ENCODE measurements at places on chromosomes 6 and 20.

- H3K36me3 ChIP-seq = no peaks in the 10 kb centered on the region
- no peak for DNase-seq
- no peaks in the 10 kb centered on the region for H3K27me3 ChIP-seq
- H3K4me1 ChIP-seq = no peaks in the 10 kb centered on the region
- H3K27ac ChIP-seq = no peak overlapping the region
Measured at GRCh38 chr20:9483131-9483530, 31.3 kb upstream of the LAMP5 start.

GRCh38 chr6:4687989-4688947 lies 87.9 kb upstream of the CDYL start:
- no peaks in the 10 kb centered on the region for H3K4me1 ChIP-seq
- DNase-seq = no peak
- H3K36me3 ChIP-seq = no peaks in the 10 kb centered on the region
- no peak overlapping the region for H3K27ac ChIP-seq
- H3K4me3 ChIP-seq = no peak overlapping the region
- no peaks in the 10 kb centered on the region for H3K27me3 ChIP-seq

GRCh38 chr20:6956574-6956973 lies 189.1 kb downstream of the BMP2 start:
- no peaks in the 10 kb centered on the region for H3K27me3 ChIP-seq
- H3K4me3 ChIP-seq = no peak overlapping the region
- DNase-seq = no peak
- no peaks in the 10 kb centered on the region for H3K36me3 ChIP-seq

DNA sequence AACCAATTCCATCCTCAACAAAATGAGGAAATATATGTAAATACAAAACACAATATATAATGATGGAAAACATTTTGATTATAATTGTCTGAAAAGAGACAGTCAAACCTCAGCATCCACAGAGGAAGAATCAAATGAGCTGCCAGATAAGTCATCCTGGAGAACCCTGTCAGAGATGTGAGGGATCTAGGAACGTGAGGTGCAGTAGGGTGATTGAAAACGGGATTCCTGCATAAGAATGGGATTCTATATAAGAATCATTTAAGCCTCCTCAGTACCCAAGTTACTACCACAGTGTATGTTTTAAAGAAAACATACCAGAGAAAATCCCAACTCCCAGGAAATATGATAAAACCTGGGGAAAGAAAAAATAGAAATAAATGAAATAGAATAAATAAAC lies 690.5 kb downstream of the FRK start:
- H3K27ac ChIP-seq = no peak overlapping the region
- H3K4me1 ChIP-seq = no peaks in the 10 kb centered on the region
- no peak for DNase-seq
- H3K36me3 ChIP-seq = no peaks in the 10 kb centered on the region

- no peak overlapping the region for H3K4me3 ChIP-seq
- H3K27ac ChIP-seq = no peak overlapping the region
- no peaks in the 10 kb centered on the region for H3K27me3 ChIP-seq
- H3K4me1 ChIP-seq = no peaks in the 10 kb centered on the region
- DNase-seq = no peak
Measured at GRCh38 chr6:74269600-74269858, 573.5 kb downstream of the CD109 start.

DNA sequence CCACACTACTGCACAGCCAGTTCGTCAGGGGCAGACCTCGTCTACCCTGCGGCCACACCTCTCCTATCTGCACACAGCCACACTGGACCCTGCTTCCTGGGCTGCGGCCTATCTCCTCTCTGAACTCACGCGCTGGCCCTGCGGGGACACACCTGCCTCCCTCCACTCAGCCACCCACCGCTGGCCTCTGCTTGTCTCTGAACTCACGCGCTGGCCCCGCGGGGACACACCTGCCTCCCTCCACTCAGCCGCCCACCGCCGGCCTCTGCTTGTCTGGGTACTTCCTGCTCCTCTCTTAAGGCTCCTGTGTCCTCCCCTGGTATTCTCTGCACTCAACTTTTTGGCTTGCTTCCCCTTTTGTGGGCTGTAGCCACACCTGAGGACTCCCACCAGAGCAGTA lies 52.3 kb downstream of the HUS1B start:
- no peaks in the 10 kb centered on the region for H3K4me1 ChIP-seq
- H3K27ac ChIP-seq = no peak overlapping the region
- H3K27me3 ChIP-seq = no peaks in the 10 kb centered on the region
- no peak overlapping the region for H3K4me3 ChIP-seq

DNA sequence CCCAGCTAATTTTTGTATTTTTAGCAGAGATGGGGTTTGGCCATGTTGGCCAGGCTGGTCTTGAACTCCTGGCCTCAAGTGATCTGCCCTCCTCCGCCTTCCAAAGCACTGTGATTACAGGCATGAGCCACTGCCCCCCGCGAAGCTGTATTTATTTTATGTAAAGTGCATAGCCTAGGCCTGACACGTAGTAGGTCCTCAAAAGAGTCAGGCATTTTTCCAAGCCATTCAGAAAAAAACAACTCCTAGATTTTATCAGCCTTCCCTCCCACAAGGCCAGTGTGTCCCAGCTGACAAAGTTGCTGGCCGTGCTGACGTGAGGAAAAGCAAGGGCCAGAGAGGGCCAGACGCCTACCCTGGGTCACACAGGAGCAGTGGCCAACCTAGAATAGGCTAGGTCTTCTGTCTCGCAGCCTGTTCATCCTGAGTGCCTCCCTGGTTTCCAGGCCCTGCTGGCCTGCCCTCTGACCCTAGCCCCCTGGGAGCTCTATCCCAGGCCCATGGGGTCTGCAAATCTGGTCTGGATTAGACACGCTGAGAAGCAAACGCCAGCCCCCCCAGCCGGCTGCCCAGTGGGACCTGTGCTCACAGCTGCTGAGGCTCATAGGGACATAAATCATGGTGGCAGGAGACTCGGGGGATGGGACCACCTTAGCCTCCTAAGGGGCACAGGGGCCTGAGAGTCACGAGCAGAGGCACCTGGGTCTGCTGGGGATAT lies 11.8 kb downstream of the TCF15 start:
- no peaks in the 10 kb centered on the region for H3K4me1 ChIP-seq
- no peaks in the 10 kb centered on the region for H3K36me3 ChIP-seq
- H3K27ac ChIP-seq = no peak overlapping the region
- H3K27me3 ChIP-seq = no peaks in the 10 kb centered on the region
- no peak overlapping the region for H3K4me3 ChIP-seq

- H3K36me3 ChIP-seq = no peaks in the 10 kb centered on the region
- H3K4me3 ChIP-seq = no peak overlapping the region
- no peak for DNase-seq
- no peaks in the 10 kb centered on the region for H3K4me1 ChIP-seq
- no peak overlapping the region for H3K27ac ChIP-seq
Measured at GRCh38 chr6:24990944-24991809, 55.4 kb upstream of the RIPOR2 start.

DNA sequence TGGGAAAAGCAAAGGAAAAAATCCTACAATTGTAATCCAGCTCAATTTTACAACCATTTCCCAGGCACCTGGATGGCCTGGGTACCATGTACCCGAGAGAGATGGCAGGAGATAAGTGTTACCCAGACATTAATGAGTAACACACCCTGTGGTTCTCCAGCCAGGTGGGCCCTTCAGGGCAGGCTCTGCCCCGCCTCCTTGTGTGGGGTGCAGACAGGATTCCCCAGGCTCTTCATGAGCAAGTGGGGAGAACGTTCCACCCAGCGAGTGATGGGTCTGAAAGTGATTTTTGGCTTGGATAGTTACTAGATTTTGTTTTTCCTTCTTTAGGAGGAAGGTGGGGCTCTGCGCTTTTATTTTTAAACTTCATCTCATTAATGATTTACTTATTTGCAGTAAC lies 243.9 kb downstream of the TAF4 start:
- H3K36me3 ChIP-seq = no peaks in the 10 kb centered on the region

DNA sequence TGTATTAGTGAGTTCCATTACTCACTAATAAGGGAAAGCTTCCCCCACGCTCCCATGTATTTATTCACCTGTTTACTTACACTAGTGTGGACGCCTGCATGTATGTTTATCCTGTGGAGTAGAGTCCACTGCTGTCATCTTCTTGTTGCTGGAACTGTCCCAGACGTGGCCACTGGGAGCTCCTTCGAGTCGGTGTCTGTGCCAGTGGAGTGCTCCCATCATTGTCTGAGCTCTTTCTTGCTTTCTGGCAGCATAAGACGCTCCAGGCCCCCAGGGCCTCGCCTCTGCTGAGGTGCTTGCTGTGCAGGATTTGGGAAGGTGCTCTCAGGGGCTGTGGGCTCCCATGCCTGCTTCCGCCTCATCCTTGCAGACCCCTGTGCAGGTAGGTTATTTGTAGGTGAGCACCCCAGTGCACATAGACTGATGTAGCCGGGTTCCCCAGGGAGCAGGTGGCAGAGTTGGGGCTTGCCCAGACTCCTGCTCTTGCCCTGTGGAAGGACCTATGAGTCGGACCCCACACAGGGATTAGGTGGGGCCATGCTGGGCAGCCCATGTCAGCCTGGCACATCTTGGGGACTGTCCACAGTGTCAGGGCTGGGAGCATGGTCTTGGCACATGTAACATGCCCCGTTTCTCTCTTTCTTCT lies 16.6 kb downstream of the PHACTR3 start:
- no peak overlapping the region for H3K4me3 ChIP-seq
- DNase-seq = no peak
- no peaks in the 10 kb centered on the region for H3K4me1 ChIP-seq
- H3K36me3 ChIP-seq = no peaks in the 10 kb centered on the region

GRCh38 chr6:166169549-166170421 lies 2.1 kb upstream of the TBXT start:
- H3K27me3 ChIP-seq = no peaks in the 10 kb centered on the region
- H3K4me3 ChIP-seq = no peak overlapping the region

DNA sequence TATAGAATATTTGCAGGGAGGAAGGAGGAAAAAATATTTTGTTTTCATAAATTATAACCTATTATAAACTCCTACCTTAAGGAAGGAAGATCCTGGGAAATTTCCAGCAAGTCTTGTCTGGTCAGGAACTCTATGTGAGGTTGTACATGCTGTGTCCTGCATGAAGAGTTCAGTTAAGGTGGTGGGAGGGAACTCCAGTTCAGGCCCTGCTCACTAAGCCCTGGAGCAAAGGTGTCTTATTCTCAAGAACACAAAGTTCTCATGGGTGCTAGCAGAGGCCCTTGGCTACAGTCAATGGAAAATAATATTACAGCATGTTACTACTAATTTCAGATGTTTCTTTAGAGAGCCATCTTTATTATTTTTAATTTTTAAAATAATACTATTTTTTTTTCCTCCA lies 3.8 kb upstream of the OGFRL1 start:
- no peak for DNase-seq
- no peak overlapping the region for H3K4me3 ChIP-seq
- H3K4me1 ChIP-seq = peaks cover 6% of the 10 kb centered on the region
- no peak overlapping the region for H3K27ac ChIP-seq
- H3K36me3 ChIP-seq = no peaks in the 10 kb centered on the region
- no peaks in the 10 kb centered on the region for H3K27me3 ChIP-seq

- H3K4me1 ChIP-seq = peaks cover 49% of the 10 kb centered on the region
- no peaks in the 10 kb centered on the region for H3K36me3 ChIP-seq
- no peak for DNase-seq
- H3K27me3 ChIP-seq = no peaks in the 10 kb centered on the region
Measured at GRCh38 chr6:89564752-89565427, 73.7 kb downstream of the LYRM2 start.

GRCh38 chr20:47438464-47439381 lies 63.0 kb upstream of the NCOA3 start:
- no peak for DNase-seq
- H3K36me3 ChIP-seq = no peaks in the 10 kb centered on the region
- no peaks in the 10 kb centered on the region for H3K27me3 ChIP-seq
- no peak overlapping the region for H3K4me3 ChIP-seq

DNA sequence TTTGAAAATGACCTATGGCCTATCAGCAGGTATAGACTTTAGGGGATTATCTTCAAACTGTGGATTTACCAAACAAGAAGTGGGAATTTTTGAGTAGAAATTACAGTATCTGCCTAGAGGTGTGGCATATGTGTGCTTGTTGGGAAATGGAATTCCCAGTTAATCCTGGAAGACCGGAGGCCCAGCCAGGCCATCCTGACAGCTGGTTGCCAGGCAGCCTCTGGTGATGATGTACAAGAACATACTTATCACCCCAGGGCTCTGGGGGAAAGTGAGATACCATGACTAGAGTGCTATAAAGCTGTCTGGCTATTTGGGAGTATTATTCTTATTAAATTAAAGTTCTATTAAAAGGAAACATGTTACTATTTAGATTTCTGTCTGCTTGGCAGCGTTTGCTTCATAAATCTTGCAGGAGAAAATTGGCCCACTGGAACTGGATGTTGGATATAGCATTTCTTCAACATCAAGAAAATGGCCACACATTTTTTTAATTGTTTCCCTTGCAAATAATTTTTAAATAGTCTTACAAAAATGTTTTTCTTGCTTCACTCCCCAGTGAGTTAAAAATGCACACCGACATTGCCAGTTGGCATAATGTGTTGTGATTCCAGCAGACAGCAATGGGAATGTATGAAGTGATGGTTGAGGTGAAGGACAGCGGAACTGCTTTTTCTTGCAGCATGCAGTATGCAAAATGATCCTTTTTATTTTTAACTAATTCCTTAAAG lies 187.8 kb downstream of the MYLK4 start:
- no peak overlapping the region for H3K4me3 ChIP-seq
- peak overlapping the region; percentile 46 for H3K27ac ChIP-seq
- H3K36me3 ChIP-seq = no peaks in the 10 kb centered on the region
- no peak for DNase-seq
- peaks cover 12% of the 10 kb centered on the region for H3K4me1 ChIP-seq

DNA sequence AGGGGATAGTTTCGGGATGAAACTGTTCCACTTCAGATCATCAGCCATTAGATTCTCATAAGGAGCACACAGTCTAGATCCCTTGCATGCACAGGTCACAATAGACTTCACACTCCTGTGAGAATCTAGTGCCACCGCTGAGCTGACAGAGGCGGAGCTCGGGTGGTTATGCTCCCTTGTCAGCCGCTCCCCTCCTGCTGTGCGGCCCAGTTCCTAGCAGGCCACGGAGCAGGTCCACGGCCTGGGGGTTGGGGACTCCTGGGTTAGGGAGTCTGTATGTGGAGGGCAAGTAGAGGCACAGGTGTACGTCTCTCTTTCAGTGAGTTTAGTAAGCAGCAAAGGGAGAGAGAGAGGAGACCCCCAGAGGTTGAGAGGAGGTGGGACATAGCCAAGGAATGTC lies 30.5 kb upstream of the MDFI start:
- no peak overlapping the region for H3K27ac ChIP-seq
- no peak for DNase-seq
- H3K4me1 ChIP-seq = peaks cover 3% of the 10 kb centered on the region
- no peaks in the 10 kb centered on the region for H3K36me3 ChIP-seq
- H3K4me3 ChIP-seq = no peak overlapping the region
